ENCODE measurements at places on chromosomes 7 and 10.

- DNase-seq = peak; percentile 9
These were observed 41.5 kb downstream of the ASB4 start for GRCh38 chr7:95527033-95527775.

- no peak for DNase-seq
These were observed 128.8 kb downstream of the CALN1 start for GRCh38 chr7:72283309-72283708.

GRCh38 chr10:99234791-99235657, 628 bp downstream of the HPSE2 start:
- DNase-seq = no peak

DNA sequence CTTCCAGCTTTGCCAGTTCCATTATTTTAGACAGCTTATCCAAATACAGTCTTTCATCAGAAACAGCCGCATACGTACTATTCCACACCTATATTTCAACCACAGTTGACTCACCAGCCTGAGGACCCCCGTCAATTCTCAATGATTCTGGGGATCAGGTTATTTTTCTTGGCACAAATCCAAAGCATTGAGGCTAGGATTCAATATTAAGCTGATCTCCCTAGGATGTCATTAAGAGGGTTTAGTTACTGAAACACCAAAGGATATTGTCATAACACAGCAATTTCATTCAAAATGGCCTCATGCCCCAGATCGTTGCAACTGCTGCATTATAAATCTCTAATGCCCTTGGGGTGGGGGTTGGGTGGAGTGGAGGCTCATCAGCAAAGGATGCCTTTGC, 214.6 kb downstream of the PTEN start:
- DNase-seq = no peak

DNA sequence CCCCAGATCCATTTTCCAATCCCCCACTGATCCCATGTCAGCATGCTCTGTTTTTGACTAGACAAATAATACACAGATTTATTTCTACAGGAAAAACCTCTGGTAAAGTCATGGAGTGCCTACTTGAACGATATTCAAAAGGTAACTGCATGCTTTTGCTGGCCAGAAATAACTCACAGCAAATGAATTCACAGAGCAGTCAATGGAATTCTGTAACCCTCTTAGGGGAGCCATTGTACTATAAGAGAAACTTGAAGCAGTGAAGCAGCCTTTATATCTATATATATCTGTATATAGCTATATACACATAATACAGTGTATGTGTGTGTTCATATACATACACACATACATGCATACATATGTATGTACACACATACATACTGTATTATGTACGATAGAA, 29.0 kb upstream of the MEOX2 start:
- no peak for DNase-seq
